ENCODE measurements at places on chromosomes 5 and 9.

- no peak for DNase-seq
Observed at GRCh38 chr9:93232388-93232960, 48.5 kb downstream of the WNK2 start.

DNA sequence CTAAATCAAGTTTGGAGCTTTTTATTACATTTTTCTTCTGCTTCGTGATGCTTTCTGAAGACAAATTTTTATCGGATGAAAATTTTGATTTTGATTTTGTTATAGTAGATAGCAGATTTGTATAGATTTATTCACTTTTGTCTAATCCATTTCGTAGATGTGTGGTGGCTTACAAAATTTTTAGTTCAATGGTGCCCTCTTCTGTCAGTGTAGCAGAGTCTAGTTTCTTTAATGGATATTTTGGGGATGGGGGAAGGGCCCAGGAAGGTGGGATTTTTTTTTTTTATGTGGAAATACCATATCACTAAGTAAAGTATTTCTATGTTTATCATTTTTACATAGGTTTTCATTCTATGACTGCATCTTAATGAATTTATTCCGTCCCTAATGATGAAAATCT lies 259.9 kb upstream of the TARS1 start:
- DNase-seq, result no peak

DNA sequence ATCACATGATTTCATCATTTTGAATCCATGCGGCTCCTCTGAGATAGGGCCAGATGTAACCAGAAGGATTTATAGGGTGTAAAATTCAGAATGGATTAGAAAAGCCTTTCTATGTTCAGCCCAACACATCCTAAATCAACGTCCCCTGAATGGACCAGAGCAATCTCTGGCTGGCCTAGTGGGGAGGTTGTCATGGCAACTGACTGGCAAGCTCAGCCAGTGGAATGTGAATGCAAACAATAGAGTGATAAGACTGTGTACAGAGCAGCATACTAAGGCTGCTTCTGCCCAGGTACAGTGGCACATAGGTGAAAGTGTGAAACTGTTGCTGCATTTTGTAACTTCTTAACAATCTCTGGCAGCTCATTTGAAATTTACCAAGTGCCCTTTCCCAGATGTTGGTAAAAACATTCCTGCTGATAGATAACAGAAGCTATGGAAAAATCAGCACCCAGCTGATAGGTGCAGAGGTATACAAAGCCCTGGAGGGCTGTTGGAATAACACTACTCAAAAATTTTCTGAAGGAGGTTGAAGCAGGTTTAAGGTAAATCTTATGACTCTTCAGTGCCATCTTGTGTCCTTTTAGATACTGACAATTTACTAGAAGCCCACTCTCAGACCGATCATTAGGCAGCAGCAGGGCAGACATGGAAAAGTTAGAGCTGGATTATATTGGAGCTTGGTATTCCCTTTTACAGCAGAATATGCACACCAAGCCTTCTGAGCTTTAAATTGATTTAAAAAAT lies 267.2 kb downstream of the RAB3C start:
- DNase-seq, result peak; percentile 26

- no peak for DNase-seq
Observed at GRCh38 chr5:117759849-117760499, 1185.4 kb upstream of the SEMA6A start.

GRCh38 chr5:56669534-56670483 lies 145.5 kb upstream of the MAP3K1 start:
- peak; percentile 99 for DNase-seq

DNA sequence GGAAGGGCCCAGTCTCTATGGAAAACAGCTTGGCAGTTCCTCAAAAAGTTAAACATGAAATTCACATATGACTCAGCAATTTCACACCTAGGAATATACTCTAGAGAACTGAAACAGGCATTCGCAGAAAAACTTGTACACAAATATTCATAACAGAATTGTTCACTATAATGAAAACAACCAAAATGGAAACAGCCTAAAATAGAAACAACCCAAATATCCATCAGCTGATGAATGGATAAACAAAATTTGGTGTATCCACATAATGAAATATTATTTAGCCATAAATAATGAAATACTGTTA lies 4.8 kb upstream of the GPR150 start:
- DNase-seq, result peak; percentile 16

DNA sequence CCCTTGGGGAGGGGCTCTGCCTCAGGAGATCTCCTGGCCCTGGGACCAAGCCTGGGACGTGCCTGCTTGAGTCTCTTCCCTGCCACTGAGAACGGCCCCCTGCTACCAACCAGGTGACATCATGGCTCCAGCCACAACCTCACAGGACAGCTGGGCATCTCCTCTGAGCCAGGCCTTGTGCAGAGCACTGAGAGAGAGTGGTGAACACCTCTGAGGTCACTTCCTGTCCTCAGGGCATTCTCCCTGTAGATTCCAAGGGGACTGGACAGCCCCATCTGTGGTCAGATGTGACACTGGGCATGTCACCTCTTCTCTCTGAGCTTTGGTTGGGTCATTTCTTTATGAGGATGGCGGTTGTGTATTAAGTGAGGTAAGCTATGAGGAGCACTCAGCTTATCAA lies 172.0 kb downstream of the MELK start:
- no peak for DNase-seq

- no peak for DNase-seq
Observed at GRCh38 chr9:16076511-16076910, 523.7 kb downstream of the CCDC171 start.

- no peak for DNase-seq
Observed at GRCh38 chr5:131523500-131524185, 111.4 kb downstream of the RAPGEF6 start.

- DNase-seq, result no peak
Observed at GRCh38 chr5:95177456-95177855, 107.4 kb downstream of the MCTP1 start.

- DNase-seq, result peak; percentile 67
Observed at GRCh38 chr9:68584189-68585033, 43.7 kb upstream of the TMEM252 start.

- DNase-seq, result peak; percentile 54
Observed at GRCh38 chr5:108681079-108681921, 66.4 kb upstream of the FER start.

- DNase-seq, result no peak
Observed at GRCh38 chr5:43874772-43875171, 271.8 kb downstream of the NNT start.

DNA sequence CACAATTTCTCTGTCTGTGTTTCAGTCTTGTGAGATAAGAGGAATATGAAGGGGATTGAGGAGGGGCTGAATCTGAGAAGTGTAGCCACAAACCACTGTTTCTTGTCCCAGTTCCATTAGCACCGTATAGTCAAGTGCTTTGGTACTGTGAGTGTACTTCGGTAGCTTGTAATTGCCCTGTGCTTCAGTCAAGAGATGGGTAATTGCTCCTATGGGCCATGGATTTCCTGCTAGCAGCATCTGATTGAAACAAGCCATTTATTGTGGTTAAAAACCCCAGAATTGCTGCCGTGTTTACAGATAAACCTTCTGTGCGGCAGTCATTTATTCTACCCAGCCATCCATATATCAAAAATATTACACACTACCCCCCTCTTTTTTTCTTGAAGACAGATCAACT lies 98.6 kb downstream of the MAT2B start:
- DNase-seq, result no peak

- DNase-seq, result no peak
Observed at GRCh38 chr9:116628716-116629115, 58.4 kb upstream of the TRIM32 start.

DNA sequence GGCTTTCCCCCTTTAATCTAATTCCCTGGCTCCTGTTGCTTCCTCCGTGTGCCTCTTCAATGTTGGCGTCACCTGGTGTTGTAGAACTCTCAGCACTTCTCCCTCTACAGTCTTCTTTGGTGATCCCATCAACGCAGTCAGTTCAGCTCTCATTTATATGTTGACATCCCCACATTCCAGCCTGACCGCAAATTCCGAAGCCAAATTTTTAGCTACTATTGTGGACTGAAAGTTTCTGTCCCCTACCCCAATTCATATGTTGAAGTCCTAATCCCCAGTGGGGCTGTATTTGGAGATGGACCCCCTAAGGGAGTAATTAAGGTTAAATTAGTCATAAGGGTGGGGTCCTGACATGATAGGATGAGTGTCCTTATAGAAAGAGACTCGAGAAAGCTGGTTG lies 210.6 kb upstream of the ADAMTSL1 start:
- no peak for DNase-seq

- no peak for DNase-seq
Observed at GRCh38 chr5:178530526-178530925, 59.7 kb downstream of the COL23A1 start.

DNA sequence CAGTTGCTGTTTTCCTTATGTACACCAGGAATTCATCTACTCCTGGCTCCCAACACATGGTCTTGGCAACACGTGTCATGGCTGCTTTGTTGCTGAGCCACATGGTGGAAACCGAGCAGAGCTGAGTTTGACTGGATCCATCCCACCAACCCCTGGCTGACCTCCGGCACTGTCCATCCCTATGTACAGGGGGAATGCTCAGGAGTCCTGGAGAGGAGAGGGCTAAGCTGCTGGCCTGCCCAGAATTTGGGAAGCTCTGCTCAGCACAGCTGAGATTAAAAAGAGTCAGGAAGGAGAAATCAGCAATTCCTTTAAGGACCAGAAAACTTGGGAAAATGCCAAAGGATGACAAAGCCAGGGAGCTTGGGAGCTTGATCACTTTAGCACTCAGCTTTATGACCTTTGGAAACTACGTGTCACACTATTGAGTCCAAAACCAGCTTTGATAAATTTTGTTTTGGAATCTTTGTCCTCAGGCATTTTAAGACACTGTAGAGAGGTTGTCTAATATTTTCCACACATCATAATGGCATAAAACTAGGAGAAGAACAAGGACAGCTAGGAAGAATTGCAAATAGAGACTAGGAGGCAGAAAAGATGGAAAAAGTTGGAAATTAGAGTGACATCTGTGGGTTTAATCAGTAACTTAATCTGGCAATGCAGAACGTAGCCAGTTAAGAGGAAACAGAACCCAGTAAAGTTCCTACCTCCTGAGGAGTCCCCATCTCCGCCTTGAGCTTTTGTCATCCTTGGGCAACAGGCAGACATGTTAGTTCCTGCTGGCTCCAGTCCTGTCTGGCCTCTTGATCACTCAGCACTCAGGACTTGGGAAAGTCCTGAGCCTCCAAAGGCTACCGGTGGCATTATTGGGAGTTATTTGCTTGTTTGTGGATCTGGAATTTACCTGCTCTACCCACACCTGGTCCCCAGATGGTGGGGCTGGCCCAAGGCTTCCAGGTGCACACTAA lies 62.5 kb upstream of the PLPP1 start:
- peak; percentile 45 for DNase-seq

DNA sequence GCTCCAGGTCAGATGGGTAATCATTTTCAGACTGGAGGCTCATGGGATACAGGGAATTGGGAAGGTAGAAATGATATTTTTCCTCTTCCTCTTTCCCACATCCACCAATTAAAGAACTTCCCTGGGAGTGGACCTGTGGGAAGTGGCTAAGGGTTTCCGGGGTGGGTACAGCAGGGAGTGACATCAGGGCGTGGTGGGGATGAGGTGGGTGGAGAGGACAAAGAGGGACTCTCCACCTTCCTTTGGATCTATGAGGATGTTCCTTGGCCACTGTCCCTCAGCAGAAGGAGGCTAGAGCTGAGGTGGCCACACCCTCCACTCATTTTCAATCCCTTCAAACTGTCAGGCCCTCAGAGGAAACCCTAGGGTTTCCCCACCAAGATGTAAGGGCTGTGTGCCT lies 54.7 kb downstream of the IRF1 start:
- no peak for DNase-seq
